ENCODE measurements at places on chromosomes 7 and 10.

DNA sequence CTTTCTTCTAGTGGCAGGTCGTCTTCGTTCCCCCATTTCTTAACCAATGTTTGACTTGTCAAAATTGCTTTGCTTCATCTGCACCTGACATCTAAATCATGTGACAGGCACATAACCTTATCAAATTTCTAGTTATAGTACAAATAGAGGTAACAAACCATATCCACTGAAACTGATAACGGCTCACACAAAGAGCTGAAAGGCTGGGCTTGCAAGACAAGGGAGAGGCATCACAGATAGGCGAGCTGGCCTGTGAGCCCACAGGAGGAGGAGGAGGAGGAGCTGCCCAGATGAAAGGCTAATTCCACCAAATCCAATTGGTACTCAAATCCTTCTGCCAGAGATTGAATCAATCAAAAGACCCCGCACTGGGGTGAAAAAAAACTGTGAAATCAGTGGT lies 80.2 kb upstream of the NEBL start:
- no peak for DNase-seq

GRCh38 chr7:36868727-36869411 lies 144.6 kb upstream of the AOAH start:
- no peak for DNase-seq

GRCh38 chr7:1640376-1641172 lies 29.5 kb upstream of the ELFN1 start:
- DNase-seq, result no peak

GRCh38 chr10:17340144-17340829 lies 112.2 kb downstream of the VIM start:
- DNase-seq, result no peak

- no peak for DNase-seq
These were observed 314.0 kb upstream of the SEMA3A start for GRCh38 chr7:84508606-84509005.

GRCh38 chr10:120369856-120370276 lies 87.2 kb upstream of the PLPP4 start:
- DNase-seq, result no peak

GRCh38 chr7:36010656-36011587 lies 142.1 kb upstream of the EEPD1 start:
- DNase-seq, result no peak

- DNase-seq, result no peak
These were observed 162.6 kb upstream of the NAMPT start for GRCh38 chr7:106447318-106447847.

Data from tibial artery (tissue), 4 donors.